ENCODE measurements at places on chromosomes 7 and 10. TPM values are rescaled to one million over a fixed set of nuclear protein-coding genes. Genes with fewer than 3 reads are reported as not detected.

Gene TYW1B
- 2.5 TPM for total RNA-seq

Gene LRRC4
- 0.22 TPM for total RNA-seq

Gene OPALIN
- total RNA-seq, result not detected

Gene EDRF1
- 26.7 TPM for total RNA-seq

Gene PTN
- 23.8 TPM for total RNA-seq

Gene PON1
- not detected for total RNA-seq

Gene SLC39A12
- total RNA-seq, result under 0.01 TPM

Gene GFRA1
- total RNA-seq, result not detected

Gene SSC4D
- total RNA-seq, result 0.55 TPM

Gene MKX
- 11.6 TPM for total RNA-seq

Gene STEAP1
- total RNA-seq, result 32.6 TPM

Gene SEMA3A
- total RNA-seq, result 113 TPM

Gene AQP1
- total RNA-seq, result 0.50 TPM

Gene GALNT17
- under 0.01 TPM for total RNA-seq

Gene FOXI2
- not detected for total RNA-seq

Gene LEP
- total RNA-seq, result 0.12 TPM

Gene PRF1
- not detected for total RNA-seq
